ENCODE measurements at places on chromosomes 4 and X.

DNA sequence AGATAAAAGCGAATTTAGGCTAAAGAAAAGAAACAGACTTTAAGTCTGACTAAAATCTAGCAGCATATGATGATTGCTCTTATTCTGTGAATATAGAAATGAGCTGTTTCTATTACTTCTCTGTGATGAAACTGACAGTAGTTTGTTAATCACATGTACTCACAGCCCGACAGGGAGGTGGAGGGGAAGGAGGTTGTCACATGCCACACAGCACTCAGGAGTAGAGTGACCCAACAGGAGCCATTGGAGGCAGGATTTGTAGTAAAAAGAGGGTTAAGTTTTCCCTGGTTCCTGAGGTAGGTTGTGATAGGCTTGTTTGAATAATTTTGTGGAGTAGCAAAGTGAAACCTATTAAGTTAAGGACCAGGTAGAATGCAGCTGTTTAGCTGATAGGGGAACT, 495.9 kb downstream of the CENPC start:
- no peak overlapping the region for H3K4me3 ChIP-seq
- no peak overlapping the region for H3K27ac ChIP-seq
- H3K27me3 ChIP-seq, result no peaks in the 10 kb centered on the region
- no peaks in the 10 kb centered on the region for H3K4me1 ChIP-seq
- no peak for DNase-seq

DNA sequence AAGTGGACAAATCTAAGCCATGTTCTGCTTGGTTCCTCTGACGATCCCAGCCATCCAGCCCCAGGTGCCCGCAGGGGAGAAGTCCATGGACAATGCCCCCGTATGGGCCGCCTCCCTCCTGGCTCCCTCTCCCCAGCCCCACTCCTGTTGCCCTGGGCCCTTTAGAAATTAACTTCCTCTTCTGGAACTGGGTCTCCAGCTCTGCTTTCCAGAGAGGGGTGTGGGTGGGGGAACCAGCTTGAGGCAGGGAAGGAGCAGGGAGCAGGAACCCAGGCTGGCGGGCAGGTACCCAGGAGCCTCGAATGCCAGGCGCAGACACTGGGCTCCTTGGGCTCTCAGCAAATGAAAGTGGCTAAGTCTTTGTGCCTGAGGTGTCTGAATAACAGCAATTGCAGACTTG, 12.7 kb upstream of the ABLIM2 start:
- no peaks in the 10 kb centered on the region for H3K27me3 ChIP-seq
- no peaks in the 10 kb centered on the region for H3K36me3 ChIP-seq
- H3K4me3 ChIP-seq, result no peak overlapping the region
- H3K27ac ChIP-seq, result no peak overlapping the region
- no peak for DNase-seq
- no peaks in the 10 kb centered on the region for H3K4me1 ChIP-seq

GRCh38 chrX:13371186-13371585, 51.3 kb upstream of the ATXN3L start:
- no peaks in the 10 kb centered on the region for H3K36me3 ChIP-seq
- H3K27ac ChIP-seq, result no peak overlapping the region
- DNase-seq, result no peak
- H3K4me3 ChIP-seq, result no peak overlapping the region

DNA sequence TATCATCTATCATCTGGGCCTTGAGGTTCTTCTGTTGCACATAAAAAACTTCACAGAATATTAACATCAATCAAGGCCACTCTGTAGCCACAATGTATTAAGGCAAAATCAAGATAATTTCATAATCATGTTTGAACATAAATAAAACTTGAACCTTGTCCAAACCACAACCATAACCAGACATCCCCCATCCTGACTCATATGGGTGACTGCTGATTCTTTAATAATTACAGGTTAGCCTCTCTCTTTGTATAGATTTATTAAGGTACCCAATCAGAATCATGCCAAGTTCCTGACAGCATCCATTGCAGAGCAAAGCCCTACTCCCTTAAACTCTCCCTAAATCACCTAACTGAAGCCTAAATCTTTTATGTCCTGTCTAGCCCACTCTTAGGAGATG, 16.7 kb upstream of the AREG start:
- peaks cover 7% of the 10 kb centered on the region for H3K27me3 ChIP-seq
- no peaks in the 10 kb centered on the region for H3K4me1 ChIP-seq
- H3K27ac ChIP-seq, result no peak overlapping the region
- no peak overlapping the region for H3K4me3 ChIP-seq
- no peaks in the 10 kb centered on the region for H3K36me3 ChIP-seq

GRCh38 chrX:150229481-150229880, 133.6 kb upstream of the MAMLD1 start:
- no peaks in the 10 kb centered on the region for H3K36me3 ChIP-seq
- H3K4me1 ChIP-seq, result peaks cover 2% of the 10 kb centered on the region
- DNase-seq, result no peak
- H3K4me3 ChIP-seq, result no peak overlapping the region

DNA sequence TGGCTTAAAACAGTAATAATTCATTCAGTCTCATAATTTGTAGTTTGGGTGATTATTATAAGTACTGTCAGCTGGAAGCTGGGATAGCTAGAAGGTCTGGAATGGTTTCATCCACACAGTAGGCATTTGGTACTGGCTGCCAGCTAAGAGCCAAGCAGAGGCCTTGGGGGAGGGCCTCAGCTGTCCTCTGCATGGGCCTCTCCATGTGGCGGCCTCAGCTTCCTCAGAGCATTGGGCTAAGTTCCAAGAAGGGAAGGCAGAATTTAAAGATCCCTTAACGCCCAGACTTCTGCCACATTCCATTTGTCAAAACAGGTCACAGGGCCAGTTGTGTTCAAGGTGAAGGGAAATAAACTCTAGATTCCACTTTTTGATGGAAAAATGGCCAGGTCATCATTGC, 93.3 kb downstream of the NEUROG2 start:
- no peak for DNase-seq
- no peaks in the 10 kb centered on the region for H3K36me3 ChIP-seq
- no peak overlapping the region for H3K27ac ChIP-seq
- H3K27me3 ChIP-seq, result no peaks in the 10 kb centered on the region

DNA sequence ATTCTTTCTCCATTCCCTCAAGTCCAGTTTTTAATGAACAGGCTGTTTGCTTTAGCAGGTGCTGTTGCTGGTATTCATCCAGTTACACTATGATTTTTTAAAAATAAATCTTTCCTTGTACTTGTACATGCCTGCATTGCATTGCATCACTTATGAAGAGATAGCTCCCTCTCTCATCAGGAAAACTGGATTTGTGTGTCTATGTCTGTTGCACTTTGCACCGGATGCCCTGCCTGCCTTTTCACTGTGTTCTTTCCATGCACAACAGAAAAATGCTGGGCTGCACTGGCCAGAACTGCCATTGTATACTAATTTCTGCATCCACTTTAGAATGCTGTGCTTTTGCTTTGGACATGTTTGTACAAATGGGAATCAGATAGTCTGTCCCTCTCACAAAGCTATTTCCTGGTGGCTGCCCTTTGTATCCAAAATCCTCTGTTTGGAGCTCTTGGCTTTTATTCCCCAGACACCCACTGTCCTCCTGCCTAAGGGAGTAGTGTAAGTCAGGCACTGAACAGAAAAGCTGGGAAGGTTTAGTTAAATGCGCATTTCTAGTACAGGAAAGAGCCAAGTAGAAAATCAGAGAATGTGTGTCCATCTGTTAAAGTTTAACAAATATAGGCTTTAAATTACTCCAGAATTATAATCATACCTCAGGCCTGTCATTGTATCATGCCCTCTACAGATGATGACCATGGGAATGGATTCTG, 119.1 kb downstream of the MBNL3 start:
- H3K27ac ChIP-seq, result no peak overlapping the region
- no peaks in the 10 kb centered on the region for H3K27me3 ChIP-seq
- DNase-seq, result no peak
- no peak overlapping the region for H3K4me3 ChIP-seq

GRCh38 chrX:18406531-18407266, 18.7 kb upstream of the CDKL5 start:
- no peak overlapping the region for H3K4me3 ChIP-seq
- H3K36me3 ChIP-seq, result no peaks in the 10 kb centered on the region
- DNase-seq, result no peak
- no peaks in the 10 kb centered on the region for H3K4me1 ChIP-seq
- H3K27me3 ChIP-seq, result no peaks in the 10 kb centered on the region

GRCh38 chr4:16265820-16266219, 39.5 kb upstream of the TAPT1 start:
- H3K4me3 ChIP-seq, result no peak overlapping the region
- no peak for DNase-seq
- no peaks in the 10 kb centered on the region for H3K36me3 ChIP-seq
- peaks cover 3% of the 10 kb centered on the region for H3K4me1 ChIP-seq
- no peak overlapping the region for H3K27ac ChIP-seq

GRCh38 chrX:150635952-150636351, 57.2 kb upstream of the MTMR1 start:
- DNase-seq, result peak; percentile 4
- no peaks in the 10 kb centered on the region for H3K27me3 ChIP-seq
- peaks cover 47% of the 10 kb centered on the region for H3K36me3 ChIP-seq
- H3K4me3 ChIP-seq, result no peak overlapping the region

DNA sequence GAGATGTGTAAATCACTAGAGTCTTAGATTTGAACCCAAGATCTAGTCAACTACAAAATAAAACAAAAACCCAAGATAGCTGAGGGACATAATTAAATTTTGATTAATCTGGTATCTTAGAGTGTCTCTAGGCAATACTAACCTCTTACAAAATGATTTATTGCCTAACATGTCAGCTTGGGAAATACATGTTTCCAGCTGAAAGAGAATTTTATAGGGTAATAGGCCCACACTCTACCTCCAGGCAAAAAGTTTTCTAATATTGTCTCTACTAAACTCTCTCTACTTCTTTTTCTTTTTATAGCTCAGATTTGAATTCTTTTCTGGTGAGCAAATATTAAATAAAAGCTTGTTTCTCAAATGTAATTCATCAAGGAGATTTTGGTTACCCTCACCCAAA, 263.2 kb downstream of the IL15 start:
- H3K36me3 ChIP-seq, result no peaks in the 10 kb centered on the region
- no peak for DNase-seq
- H3K27ac ChIP-seq, result no peak overlapping the region
- no peak overlapping the region for H3K4me3 ChIP-seq
- H3K27me3 ChIP-seq, result no peaks in the 10 kb centered on the region

DNA sequence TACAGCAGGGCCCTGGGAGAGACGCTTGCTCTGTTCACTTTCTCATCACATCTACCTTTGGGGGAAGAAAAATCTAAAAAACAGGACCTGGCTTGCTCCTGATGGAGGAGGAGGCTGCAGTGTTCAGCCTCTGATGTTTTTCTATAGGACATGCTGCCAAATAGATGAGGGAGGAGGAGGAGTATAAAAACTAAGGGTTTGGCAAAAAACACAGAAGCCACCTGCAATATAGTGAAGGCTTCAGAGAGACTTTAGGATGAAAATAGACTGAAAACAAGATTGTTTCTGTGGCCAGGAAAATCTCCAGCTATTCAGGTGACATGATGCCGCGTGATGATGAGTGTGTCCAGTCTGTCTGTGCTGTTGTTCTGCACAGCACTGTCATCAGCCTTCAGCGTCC, 160.6 kb downstream of the PTTG2 start:
- H3K27me3 ChIP-seq, result no peaks in the 10 kb centered on the region
- peaks cover 17% of the 10 kb centered on the region for H3K4me1 ChIP-seq
- H3K4me3 ChIP-seq, result no peak overlapping the region
- peaks cover 37% of the 10 kb centered on the region for H3K36me3 ChIP-seq

DNA sequence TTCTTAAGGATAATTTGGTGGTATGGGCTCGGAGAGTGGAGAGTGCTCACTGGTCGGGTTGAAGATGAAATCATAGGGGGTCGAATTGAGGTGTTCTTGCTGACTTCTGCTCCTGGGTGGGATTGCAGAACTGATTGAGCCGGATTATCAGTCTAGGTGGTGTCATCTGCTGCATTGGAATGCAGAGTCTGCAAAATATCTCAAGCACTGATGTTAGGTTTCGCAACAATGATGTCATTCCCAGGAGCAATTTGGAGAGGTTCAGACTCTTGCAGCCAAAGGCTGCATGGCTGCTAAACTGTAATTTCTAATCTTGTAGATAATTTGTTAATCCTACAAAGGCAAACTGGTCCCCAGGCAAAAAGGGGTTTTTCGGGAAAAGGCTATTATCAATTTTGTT, 67.7 kb downstream of the RHOH start:
- DNase-seq, result no peak
- H3K36me3 ChIP-seq, result no peaks in the 10 kb centered on the region
- H3K4me3 ChIP-seq, result no peak overlapping the region
- H3K4me1 ChIP-seq, result peaks cover 22% of the 10 kb centered on the region

GRCh38 chrX:48071064-48071985, at the start of gene ZNF630:
Gene ZNF630 (minus strand): TSS chrX:48071640. CDS start chrX:48066886, 4,754 bp downstream.
- H3K27ac ChIP-seq, result peak within 1 kb of the TSS; percentile 58
- no peaks in the 10 kb centered on the region for H3K36me3 ChIP-seq
- peak within 1 kb of the TSS; percentile 83 for H3K4me3 ChIP-seq
- peak; percentile 23 for DNase-seq

DNA sequence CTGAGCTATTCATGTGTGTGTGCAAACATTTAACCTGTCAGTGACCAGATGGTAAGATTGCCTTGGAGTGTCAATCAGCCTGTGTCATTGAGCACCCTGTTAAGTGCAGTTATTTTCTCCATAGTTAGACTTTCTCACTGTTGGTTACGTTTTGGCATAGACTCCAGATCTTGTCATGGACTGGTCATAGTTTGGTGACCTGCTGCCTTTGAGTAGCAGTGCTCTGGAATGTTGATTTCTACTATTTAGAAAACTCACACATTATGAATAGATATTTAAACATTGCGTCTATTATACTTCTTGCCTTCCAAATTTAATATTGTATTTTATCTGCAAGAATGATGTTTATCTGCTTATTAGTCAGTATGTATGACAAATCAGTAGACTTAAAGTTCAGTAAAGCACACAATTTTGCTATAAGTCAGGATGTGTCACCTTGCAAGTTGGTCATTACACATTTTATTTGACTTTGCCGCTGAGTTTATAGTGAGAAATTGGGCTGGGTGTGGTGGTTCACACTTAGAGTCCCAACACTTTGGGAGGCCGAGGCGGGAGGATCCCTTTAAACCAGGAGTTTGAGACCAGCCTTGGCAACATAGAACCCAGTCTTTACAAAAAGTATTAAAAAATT, 42.4 kb downstream of the KIAA0232 start:
- H3K4me3 ChIP-seq, result no peak overlapping the region
- no peak overlapping the region for H3K27ac ChIP-seq
- H3K27me3 ChIP-seq, result no peaks in the 10 kb centered on the region
- H3K36me3 ChIP-seq, result peaks cover 38% of the 10 kb centered on the region
- no peak for DNase-seq

All from T-helper 2 cell treated with Interferon-gamma antibody and Interleukin-4, amounts not matched to agents 5 μg/mL and 100 μg/mL, for 36 hours (primary cell).